HAP-1 (cell line): ENCODE measurements at places on chromosomes 11 and 22.

DNA sequence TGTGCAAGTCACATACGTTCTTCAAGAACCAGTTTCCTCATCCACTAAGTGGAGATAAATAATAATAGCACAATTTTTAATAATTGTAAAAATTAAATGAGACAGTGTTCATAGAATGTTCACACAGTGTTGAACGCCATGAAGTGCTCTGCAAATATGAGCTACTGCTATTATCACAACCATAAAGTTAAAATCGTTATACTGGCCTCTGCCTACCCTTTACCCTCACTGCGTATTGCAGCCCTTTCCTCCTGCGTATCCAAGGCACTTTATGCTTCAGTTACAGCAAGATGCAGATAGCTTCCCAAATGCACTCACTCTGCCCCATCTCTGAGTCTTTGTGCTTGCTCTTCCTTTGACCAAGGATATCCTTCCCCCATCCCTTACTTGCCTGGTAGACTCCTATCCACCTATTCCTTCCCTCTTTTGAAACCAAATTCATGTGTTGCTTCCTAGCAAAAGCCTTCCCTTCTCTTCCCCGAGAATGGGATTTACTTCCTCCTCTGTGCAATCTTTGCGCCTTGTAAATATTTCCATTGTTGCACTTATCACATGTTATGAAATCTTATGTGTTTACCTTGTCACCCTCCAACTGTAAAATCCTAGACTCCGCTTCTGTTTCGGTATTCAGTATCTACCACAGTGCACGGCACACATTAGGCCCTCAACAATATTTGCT lies 196.9 kb downstream of the ADAMTS15 start:
- no peak for DNase-seq

DNA sequence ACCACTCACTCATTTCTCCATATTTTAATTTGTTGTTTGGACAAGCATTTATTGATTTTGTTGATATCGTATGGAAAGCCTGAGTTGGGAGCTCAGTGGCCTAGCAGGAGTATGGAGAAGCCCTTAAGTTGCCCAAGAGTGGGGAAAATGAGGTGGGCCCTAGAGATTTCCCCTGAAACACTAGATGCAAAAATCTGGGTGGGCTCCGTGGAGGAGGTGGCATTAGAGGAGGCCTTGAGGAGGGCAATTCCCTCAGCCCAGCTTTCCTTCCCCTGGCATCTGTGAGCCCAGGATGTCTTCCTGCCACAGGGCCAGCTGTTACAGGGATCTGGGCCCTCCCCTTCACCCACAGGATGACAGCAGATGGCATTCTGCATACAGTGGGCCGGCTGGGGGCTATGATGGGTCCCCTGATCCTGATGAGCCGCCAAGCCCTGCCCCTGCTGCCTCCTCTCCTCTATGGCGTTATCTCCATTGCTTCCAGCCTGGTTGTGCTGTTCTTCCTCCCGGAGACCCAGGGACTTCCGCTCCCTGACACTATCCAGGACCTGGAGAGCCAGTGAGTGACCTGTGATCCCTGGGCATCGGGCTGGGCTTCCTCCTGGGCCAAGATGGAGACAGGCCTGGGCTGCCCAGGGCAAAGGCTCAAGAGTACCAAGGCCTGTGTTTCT lies 21.6 kb upstream of the SLC22A12 start:
- no peak for DNase-seq

GRCh38 chr11:123233280-123233974 lies 38.4 kb upstream of the CLMP start:
- no peak for DNase-seq

DNA sequence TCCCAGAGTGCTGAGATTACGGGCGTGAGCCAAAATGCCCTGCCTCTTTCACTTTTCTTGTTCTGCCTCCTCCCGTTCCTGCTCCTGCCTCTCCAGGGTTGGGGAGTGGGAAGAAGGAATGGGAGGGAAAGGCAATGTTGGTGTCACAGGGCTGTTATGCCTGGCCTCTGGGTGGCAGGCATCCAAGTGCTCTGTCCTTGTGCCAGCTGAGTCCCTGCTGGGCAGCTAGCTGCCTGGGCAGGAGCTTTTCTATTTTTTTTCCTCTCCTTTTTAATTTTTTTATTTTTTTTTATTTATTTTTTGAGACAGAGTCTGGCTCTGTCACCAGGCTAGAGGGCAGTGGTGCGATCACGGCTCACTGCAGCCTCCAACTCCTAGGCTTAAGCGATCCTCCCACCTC lies 4.1 kb upstream of the SAC3D1 start:
- DNase-seq = no peak

DNA sequence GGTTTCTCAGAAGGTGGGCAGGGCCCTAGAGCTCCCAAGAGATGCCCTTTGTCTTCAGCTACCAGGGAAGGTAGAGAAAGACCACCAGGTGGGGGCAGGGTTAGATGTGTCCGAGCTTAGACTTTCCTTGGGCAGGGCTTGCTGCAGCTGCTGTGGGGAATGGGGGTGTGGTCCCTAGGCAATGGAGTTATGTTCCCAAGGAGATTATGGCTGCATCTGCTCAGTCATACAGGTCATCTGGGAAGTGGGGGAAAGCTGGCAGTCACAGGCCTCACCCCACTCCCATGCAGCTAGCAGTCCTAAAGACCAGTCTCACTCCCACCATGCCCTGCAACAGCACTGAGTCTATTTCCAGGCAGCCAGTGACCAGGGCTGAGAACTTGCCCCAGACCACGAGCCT lies 29.5 kb downstream of the MMP27 start:
- DNase-seq = no peak

DNA sequence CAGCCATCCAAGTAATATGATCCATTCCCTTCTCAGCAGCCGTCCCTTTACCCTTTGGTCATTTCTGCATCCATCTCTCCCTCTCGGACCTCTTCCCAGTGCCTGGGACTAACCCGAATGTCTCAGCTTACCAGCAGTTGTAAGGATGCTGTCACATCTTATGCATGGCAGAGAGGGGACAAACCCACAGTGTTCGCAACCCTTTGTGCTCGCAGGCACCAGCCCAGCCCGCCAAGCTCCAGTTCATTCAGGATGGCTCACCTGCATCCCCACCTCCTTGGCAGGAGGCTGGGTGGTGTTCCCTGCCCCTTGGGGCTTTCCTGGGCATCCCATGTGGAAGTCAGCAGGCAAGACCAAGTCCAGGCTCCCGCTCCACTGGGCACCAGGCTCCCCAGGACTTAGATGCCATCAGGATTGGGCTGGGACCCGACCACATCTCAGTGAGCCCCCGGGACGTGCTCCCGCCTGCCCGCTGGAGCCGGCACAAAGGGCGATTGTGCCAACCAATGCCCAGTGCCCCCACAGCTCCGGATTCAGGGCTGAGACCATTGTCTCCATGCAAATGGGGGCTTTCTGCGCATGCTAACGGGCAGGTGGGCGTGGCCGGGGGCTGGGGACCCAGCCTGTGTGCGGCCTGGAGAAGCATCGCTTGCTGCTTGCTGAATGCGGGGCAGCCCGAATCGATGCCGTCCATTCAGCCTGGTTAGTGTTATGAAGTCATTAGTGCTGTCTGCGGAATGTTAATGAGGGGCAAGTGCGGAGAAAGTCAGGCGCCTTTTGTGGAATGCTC lies 108.6 kb downstream of the KCNQ1OT1 start:
- DNase-seq = peak; percentile 5

- DNase-seq = no peak
Observed at GRCh38 chr11:117428186-117428855, 100.7 kb downstream of the CEP164 start.

DNA sequence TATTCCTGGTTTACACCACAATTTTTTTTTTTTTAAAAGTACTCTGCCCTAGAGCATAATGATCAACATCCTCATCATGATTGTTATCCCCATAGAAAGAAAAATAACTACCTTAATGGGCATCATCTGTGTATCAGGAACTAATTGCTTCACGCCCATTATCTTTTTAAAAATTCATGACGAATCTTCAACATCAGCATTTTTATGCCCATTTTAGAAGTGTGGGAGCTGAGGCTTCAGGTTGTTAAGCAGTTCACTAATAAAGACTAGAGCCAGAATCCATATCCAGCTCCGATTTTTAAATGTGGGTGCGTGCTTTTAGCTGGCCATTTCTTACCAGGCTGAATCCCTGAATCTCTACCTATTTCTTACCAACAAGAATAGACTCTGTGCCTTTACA lies 92.9 kb upstream of the KCNA4 start:
- DNase-seq = no peak

DNA sequence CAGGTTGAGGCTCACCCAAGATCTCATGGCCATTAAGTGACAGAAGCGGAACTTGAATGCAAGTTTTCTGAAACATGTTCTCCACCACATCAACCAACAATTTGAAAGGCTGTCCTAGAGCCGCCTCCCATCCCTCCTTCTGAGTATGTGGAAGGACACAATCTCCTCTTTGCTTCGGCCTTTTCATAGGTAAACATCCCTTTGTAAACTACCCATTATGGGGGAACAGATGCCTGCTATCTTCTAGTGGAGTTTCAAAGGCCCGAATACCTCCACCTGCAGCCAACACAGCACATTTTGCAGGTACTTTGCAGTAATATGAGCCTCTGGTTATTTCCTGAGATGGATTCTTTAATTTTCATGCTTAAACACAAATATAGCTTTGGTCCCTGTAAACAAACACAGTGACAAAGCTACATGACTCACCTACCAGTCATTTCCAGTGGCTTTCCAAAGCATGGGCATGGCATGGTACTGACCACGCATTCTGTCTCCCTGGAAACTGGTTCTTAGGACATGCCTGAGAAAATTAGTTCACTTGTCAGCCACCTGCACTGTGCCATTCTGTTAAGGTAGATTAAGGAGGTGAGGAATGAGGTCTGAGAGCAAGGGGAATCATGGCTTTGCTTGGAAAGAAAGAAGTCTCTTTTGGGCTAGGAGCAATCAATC lies 60.2 kb downstream of the EHF start:
- DNase-seq = no peak

DNA sequence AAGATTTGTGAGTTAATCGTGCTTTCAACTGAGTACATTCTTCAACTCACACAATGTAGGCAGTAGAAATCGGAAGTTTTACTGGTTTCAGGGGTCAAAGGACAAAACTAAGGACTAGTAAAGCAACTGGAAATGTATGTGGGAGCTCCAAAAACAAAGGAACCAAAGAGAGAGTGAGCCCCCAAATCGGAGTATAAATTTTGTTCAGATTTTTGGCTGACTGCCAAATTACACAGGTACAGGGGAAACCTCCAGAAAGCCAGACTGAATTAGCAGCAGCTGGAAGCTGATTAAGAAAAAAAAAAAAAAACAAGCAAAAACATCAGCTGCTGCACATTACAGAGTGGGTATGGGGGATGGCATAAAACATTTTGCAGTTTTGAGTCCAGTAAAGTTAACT lies 75.2 kb upstream of the GNAZ start:
- DNase-seq = no peak

DNA sequence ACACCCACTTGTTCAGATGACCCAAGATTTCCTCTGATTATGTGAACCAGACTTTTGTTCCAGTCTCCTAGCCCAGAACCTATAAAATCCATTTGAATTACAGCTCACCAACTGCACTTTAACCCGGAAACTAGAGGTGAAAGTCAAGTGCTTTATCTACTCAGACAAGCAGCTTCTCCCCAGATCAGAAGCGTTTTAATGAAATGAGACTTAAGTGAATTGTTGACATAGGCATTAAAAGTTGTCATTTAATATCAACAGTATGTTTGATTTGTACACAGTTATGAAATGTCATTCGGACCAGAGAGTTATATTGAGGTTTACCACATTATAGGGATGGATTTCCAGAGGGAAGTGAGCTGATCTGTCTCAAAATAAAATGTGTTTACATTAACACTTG lies 52.0 kb downstream of the CADM1 start:
- no peak for DNase-seq

DNA sequence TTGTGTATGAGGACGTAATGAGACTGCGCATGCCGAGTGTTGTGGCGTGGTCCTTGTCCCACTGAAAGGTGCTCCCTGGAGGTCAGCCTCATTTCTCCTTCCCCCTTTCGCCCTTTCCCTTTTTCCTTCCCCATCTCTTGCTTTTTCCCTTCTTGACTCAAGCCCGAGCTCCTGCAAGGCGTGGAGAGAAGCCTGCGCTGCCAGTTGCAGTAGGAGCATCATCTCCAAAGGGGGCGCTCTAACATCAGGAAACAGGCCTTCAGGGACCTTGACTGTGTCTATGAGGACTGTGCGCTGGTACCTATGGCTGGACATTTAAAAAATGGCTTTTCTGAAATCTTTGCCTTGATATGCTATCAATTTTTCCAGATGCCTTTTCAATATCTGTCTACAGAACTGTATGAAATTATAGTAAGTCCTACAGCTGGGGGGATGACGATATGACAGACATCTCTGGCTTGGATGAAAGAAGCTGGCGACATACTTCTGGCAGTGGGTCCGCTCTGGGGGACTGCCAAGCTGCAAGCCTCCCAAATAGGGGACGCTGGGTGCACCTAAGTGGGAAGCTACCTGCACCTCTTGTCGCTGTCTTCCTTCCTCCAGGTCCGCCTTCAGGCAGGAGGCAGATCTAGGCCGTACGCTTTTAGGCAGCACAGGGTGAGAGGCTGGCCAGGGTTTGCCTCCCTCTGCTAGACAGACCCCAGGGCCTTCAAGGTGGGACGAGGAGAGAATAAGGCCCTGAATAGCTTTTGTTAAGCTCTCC lies 96.5 kb downstream of the NXPE2 start:
- DNase-seq = peak; percentile 9

GRCh38 chr11:43393765-43394355 lies 35.1 kb downstream of the TTC17 start:
- no peak for DNase-seq

- DNase-seq = no peak
Observed at GRCh38 chr11:118639899-118640298, 32.5 kb downstream of the PHLDB1 start.

DNA sequence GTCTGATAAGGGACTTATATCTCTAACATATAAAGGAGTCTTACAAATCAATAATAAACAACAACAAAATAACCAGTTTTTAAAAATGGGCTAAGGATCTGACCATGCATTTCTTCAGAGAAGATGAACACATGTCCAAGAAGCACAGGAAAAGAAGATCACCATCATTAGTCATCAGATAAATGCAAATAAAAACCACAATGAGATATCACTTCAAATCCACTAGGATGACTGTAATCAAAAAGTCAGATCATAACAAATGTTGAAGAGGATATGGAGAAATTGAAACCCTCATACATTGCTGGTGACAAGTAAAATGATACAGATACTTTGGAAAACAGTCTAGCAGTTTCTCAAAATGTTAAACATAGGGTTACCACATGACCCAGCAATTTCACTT lies 61.2 kb upstream of the MYOD1 start:
- no peak for DNase-seq

DNA sequence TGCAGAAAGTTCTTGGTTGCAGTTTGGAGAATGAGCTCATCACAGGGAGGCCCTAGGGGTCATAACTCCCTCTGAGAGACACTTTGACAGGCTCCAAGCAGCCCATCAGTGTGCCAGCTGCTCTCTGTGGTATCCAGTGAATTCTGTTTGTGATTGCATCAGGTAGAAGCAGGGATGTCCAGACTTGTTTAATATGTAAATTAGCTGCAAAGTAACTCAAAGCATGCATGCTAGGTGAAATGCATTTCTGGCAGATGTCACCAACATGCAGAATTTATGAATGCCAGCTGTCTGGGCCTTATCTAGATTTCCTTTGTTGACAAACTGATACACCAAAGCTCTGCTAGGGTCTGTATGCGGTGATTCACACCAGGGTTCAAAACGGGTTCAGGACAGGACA lies 123.6 kb upstream of the MTNR1B start:
- no peak for DNase-seq

- DNase-seq = peak; percentile 77
Observed at GRCh38 chr22:49979587-49980264, 19.2 kb downstream of the PIM3 start.

GRCh38 chr11:27497284-27497866 lies 9.2 kb downstream of the LIN7C start:
- DNase-seq = no peak

GRCh38 chr11:133821776-133822175 lies 23.5 kb downstream of the SPATA19 start:
- peak; percentile 40 for DNase-seq

GRCh38 chr11:19105011-19105410 lies 12.0 kb upstream of the ZDHHC13 start:
- DNase-seq = no peak
